Left cardiac atrium (tissue), 4 donors: ENCODE measurements at places on chromosomes 6 and 20. TPM values are rescaled to one million over a fixed set of nuclear protein-coding genes. Genes with fewer than 3 reads are reported as not detected.

- DNase-seq, result no peak
Measured at GRCh38 chr20:57287901-57288300, 21.5 kb upstream of the BMP7 start.

DNA sequence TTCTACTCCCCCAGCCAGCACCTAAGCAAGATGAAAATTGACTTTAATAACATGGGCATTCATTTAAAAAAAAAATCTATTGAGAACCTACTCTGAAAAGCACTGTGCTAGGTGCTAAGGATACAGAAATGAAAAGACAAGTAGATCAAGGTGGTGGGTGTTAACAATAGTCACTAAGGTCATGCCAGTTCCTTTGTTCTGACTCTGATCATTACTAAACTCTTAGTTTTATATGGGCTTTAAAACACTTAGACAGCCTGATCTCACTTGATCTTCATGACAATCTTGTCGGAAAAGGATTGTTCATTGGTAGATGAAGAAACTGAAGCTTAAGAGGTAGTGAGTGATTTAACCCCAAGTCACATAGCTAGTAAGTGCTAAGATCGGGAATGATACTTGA is 285.7 kb upstream of the PRDM1 start:
- no peak for DNase-seq

GRCh38 chr6:19311786-19312185 is 525.4 kb upstream of the ID4 start:
- DNase-seq, result no peak

DNA sequence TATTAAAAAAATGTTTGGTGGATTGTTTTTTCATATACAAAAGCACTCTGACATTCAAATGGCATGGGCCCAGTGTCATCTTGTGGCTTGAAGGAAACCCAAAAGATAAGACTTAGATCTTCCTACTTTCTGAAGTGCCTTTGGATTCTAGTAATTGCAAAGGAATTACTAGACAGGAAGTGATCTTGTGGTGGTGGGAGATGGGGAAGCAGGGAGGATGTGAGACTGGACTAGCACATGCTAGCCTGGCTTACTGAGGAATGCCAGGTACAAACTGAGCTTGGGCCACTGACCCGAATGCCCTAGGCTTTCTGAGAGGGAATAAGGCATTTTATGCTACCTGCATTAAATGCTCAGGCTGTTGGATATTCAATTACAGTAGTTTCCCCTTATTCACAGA is 59.0 kb downstream of the AFG1L start:
- DNase-seq, result no peak

The PROCR gene
- 41.9 TPM for total RNA-seq
